AML-193 (cell line): ENCODE measurements at places on chromosomes 3 and 15.

GRCh38 chr3:96959901-96960641 is 145.7 kb downstream of the EPHA6 start:
- DNase-seq = no peak

DNA sequence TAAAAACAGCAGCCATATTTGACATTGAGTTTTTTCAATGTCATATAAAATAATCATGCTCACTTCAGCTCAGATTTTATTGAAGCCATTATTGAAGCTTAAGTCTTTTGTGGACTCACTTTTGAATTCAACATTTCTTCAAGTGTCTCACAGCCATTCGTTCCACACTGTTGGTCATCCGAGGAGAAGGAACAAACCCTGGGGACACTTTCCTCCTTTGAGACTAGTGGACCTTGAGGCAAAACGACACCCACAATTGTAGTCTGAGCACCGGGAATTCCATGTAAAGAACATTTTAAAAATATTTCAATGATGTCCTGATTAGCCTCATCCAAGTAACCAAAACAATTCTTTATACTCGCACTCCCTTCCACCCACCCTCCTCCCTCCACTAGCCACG is 174.7 kb downstream of the CD47 start:
- no peak for DNase-seq

DNA sequence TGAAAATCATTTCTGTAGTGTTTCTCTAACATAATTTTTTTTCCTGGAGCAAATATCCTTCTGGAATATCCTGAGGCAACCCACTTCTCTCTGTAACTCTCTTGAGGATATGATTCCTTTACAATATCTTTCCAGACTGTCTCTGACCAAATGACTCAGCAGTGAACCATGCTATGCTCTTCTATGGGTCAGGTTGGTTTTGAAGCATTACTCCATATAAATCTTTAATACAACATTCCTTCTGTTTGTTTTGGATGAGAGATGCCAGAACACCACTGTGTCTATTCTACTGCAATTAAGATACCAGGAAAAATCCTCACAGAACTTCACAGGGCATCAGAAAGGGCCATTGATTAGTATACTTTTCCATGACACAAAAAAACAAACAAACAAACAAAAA is 626.4 kb upstream of the ZNF385D start:
- DNase-seq = no peak

DNA sequence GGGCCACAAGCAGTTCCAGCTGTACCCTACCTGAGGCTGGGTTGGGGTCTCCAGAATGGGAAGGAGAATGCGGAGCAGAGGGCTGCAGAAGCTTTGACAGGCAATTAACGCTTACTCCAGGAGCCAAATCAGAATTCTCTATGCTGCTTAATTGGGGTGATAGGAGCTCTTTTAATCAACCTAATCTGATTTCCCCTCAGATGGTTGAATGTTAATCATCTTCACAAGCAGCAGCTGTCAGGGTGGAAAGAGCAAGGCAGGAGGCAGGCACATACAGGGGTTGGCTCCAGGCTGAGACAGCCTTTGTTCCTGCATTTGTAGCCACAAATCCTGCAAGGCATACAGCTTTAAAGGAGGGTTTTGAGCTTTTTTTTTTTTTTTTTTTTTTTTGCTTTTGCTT is 2.6 kb downstream of the CILP start:
- no peak for DNase-seq

- no peak for DNase-seq
Measured at GRCh38 chr3:46102780-46103130, 75.5 kb upstream of the XCR1 start.

- no peak for DNase-seq
Measured at GRCh38 chr3:82562896-82563295, 801.5 kb upstream of the GBE1 start.

- DNase-seq = no peak
Measured at GRCh38 chr15:99090938-99091337, 13.9 kb upstream of the SYNM start.

DNA sequence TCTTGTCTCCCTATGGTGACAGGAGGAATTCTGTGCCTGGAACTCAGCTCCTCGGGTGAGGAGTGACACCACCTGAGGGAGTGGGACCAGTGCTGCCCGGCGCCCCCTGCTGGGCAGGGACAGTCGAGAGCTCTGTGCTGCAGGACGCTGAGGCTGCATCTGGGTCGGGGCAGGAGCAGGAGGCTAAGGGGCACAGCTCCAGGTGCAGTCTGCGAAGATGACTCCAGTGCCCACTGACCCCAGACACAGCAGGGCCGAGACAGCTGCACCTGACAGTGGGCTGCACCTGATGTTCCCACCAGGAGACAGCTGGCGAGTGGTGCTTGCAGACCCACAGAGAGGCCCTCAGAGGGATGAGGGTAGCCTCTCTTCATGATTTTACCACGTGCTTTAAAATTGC is 152.9 kb downstream of the ATP10A start:
- DNase-seq = no peak

GRCh38 chr3:18761530-18761929 is 336.4 kb upstream of the SATB1 start:
- DNase-seq = no peak

- DNase-seq = no peak
Measured at GRCh38 chr3:10563396-10563795, 58.0 kb upstream of the ATP2B2 start.

- no peak for DNase-seq
Measured at GRCh38 chr15:78209646-78210348, 24.6 kb downstream of the ACSBG1 start.

- DNase-seq = no peak
Measured at GRCh38 chr3:3038201-3038991, 71.8 kb downstream of the IL5RA start.

- no peak for DNase-seq
Measured at GRCh38 chr3:194983620-194984019, 287.3 kb downstream of the XXYLT1 start.

DNA sequence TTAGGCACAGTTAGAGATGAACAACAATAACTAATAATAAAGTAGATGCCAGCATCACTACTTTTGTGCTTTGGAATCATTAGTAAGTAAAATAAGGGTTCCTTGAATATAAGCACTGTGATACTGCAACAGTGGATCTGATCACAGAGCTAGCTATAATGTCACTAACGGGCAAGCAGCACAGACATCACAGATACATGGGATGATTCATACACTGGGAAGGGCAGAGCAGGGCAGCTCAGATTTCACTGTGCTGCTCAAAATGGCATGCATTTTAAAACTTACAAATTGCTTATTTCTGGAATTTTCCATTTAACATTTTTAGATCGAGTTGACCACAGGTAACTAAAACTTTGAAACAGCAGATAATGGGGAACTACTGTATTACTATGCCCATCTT is 476.6 kb downstream of the FHIT start:
- no peak for DNase-seq

DNA sequence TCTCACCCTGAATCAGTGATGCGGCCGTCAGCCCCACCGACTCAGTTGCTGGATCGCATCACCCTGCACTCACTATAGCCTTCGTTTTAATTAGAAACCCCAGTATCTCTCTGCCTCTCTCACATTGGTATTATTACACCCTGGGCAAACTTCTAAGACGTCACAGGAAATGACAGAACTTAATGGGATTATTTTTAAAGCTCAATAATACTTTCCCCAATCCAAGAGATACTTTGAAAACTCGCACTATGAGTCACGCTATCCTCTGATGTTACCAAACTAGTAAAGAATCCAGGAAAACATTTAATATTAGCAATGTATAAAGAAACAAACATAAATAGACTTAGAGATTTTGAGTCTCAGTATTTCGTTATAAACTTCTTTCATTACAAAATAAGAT is 36.6 kb downstream of the RUBCN start:
- no peak for DNase-seq

- no peak for DNase-seq
Measured at GRCh38 chr15:77865701-77866100, 211.8 kb downstream of the TBC1D2B start.

DNA sequence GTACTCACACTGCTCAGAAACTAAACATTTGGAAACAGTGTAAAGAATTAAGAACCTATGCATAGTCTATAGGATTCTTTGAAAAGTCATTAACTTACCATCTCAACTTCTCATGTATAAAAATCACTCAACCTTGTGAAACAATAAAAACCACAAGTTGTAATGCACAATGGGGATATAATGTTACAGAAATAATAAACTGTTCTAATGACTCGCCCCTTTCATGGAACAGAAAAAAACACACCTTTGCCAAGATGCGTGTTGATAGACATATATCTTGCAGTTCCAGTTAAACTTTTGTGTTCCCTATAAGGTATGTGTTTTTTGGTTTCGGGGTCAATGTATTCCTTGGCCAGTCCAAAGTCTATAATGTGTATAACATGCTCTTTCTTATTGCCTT is 50.8 kb upstream of the PPIB start:
- no peak for DNase-seq

DNA sequence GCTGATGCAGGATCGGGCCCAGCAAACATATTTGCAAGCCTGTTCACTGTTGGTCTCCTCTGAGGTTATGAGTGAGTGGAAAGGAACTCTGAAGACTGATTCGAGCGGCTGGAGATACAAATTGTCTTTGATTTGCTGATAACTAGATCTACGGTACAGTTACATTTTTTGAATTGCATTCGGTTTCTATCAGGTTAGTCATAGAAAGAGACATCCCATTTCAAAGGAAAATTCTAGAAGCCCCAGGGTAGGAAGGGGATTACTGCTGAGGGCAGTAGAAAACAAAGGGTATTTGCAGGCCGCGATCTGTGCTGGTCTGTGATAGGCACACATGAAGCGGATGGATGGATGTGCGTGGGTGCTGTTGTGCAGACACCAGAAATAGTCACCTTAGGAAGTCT is 228.4 kb downstream of the ITPR1 start:
- DNase-seq = no peak

DNA sequence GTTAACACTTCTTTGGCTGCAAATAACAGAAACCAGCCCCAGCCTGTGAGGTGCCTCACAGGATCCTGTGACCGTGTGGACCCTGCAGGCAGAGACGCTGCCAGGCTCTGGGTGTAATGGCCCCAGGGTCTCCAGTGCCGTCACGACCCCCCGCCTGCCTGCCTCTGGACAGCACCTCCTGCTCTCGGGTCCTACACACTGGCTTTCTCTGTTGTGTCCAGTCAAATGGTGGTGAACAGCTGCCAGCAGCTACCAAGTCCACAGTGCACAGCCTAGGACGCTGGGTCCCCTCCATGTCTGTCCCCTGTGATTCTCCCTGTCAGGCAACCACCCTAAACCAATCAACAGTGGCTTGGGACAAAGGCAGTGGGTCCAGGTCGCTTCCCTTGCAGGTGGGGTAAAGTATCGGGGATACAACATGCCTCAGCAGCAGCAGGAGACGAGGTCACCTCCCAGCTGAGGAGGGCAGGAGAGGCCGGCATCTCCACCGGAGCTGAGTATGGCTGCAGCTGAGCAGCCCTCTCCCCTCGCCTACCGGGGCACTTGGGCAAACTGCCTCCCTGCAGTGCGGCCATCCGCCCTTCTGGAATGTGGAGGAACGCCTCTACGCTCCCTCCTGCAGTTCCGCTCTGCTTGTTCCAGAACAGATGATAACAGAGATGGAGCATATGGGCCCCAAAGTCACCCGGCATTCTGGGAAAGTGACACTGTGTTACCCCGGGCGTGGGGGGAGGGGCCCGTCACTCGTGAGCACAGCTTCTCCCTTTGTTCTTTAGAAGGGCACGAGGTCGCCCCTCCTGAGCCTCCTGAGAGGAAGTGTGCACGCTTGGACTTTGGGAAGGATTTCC is 21.1 kb upstream of the SKOR1 start:
- DNase-seq = no peak

GRCh38 chr3:163327086-163327485 is 1751.2 kb downstream of the SI start:
- DNase-seq = no peak

DNA sequence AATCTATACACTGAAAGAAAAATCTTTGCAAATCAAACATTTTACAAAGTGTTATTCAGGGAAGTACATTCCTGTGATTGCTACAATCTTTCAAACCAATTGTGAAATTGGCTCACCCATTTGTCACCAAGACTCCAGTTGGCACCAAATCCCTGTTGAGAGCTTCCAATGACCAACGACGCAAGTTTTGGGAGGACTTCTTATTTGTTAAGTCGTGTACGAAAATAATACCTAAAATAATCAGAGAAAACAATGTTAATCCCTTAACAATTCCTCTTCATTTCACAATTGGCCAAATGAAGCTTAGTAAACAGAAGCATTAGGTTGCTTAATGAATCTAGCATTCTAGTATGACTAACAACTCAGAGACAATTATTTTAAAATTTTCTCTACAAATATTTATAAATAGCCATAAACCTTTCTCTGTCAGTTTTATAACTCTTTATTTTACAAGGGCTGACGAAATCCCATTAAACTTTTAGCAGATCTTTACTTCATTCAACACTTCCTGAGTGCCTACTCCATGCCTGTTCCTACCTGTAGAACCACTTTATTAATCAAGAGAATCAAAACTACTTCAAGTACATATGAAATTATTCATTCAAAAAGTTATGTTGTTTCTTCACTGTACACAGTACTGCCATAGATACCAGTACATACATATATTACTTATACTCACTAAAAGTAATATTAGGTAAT is 24.0 kb upstream of the HGD start:
- DNase-seq = no peak

GRCh38 chr3:105580296-105580965 is 213.7 kb downstream of the ALCAM start:
- no peak for DNase-seq

DNA sequence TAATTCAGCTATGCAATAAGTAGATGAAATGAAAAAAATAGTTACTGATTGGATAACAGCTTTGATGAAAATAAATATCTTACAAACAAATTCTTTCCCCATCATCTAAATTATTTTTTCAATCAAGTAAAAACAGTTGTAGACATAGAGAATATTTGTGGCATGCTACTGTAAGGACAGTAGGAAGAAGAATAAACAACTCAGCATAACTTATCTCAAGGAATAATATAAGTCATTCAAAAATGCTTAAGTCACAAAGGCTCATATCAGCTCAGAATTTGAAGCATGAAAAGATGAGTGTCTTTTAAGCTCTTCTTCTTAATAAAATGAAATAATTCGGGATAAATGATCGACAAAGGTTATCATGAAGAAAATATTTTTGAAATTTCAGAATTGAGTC is 1029.0 kb downstream of the ROBO1 start:
- no peak for DNase-seq

- no peak for DNase-seq
Measured at GRCh38 chr15:24718289-24719082, 42.9 kb downstream of the NPAP1 start.

GRCh38 chr15:68425428-68426060 is 6.4 kb downstream of the ITGA11 start:
- DNase-seq = no peak

- no peak for DNase-seq
Measured at GRCh38 chr3:68403741-68404140, 528.6 kb downstream of the TAFA4 start.

GRCh38 chr3:8523041-8523440 is 21.4 kb downstream of the LMCD1 start:
- DNase-seq = no peak

GRCh38 chr3:99484871-99485270 is 153.5 kb upstream of the COL8A1 start:
- DNase-seq = no peak

GRCh38 chr15:45441686-45442085 is 63.3 kb upstream of the GATM start:
- no peak for DNase-seq
